Breast epithelium (tissue), 4 donors: ENCODE measurements at places on chromosomes 7 and 10. TPM values are rescaled to one million over a fixed set of nuclear protein-coding genes. Genes with fewer than 3 reads are reported as not detected.

RSPH10B2 gene
- total RNA-seq: not detected

POLR2J gene
- total RNA-seq: 24.2 TPM

SLC13A1 gene
- not detected for total RNA-seq

NUTM2D gene
- total RNA-seq: 2.9 TPM

CDC14C gene
- total RNA-seq: not detected
